ENCODE measurements at places on chromosomes 6 and 20.

DNA sequence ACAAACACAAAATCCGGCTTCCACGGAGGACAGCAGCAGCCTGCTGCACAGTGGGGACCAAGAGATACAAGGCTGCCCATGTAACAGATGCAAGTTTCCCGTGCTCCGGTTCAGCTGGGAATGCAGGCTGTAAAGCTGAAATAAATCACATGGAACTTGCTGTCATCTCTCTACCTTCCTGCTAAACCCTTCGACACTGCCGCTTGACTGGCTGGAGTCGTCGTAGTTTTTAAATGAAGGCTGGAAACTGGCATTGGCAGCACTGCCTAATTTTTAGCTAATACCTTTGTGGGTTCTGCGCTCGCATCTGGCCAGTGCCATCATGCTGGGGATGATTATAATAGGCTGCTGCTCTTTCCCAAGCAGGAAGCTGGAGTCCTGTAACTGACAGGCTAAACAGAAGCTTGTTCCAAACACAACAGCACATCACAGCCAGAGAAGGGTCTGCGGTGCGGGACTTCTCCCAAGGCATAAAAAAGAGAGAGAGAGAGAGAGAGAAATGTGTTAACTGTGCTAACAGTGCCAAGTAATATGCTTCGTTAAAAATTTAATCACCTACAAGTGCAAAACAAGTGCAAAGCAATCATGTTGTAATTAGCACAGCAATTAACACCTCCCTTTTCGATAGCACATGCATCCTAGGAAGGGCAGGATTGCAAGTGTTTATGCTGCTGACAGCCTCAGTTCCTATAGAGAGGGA is 146.1 kb downstream of the TFAP2A start:
- peak; percentile 1 for DNase-seq

DNA sequence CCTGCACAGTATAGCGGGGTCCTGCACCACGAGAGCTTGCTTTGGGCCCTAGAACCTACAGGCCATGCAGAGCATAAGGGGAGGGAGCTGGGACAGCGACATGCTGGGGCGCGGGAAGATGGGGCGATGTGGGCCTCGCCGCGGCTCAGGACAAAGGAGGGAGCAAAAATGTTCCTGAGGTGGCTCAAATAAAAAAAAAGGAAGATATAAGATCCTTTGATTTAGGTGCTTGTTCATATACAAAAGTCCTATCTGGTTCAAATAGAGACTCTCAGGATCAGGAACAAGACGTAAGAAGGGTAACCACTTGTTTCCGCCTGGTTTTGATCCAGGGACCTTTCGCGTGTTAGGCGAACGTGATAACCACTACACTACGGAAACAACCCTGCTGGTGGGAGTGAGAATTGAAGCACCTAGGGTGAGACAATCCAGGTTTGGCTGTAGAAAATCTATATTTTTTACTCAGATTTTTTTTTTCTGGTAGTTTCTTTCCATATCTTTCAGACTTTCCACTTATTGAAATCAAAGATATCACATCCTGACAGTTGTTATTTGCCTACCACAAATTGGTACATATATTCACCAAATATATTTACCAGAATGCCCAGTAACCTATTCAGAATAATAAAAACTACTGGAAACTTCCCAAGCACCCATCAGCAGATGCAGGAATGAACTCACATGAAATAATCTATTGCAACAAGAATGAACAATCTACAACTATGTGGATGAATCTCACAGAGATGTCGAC is 177.9 kb upstream of the ZNF184 start:
- DNase-seq, result peak; percentile 2

DNA sequence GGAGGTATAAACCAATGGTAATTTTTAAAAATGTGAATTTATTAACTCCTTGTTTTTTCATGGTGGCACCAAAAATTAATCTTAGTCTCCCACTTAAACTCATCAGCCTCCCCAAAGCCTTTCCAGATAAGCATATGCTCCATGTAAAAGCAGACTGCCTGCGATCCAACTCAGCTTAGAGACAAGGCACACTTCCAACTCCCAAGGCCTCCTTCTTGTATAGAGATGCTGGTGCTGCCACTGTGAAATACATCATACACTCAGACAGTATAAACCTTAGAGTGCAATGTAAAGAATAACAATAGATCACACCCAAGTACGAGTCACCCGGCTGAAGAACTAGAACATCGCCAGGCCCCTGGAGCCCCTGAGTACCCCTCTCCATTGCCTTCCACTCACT is 2.0 kb downstream of the ANKRD6 start:
- DNase-seq, result no peak

DNA sequence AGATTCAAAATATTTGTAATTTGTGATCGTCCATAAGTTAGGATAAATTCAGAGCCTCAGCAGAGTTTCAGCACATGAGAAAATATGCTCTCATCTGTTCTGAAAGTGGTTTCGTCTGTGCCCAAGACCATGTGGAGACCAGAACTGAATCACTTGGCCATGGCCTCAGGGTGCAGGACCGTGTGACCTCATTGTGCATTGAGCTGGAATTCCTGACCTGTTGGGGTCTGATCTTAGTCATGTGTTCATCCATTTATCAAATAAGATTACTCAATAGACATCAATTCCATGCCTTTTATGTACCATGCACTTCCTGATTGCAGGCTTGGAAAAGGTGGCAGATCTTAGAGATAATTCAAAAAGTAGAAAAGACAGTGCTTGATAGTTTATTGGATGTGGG is 680.5 kb downstream of the QKI start:
- no peak for DNase-seq

GRCh38 chr6:136886091-136886490 is 36.0 kb upstream of the SLC35D3 start:
- no peak for DNase-seq

- no peak for DNase-seq
Observed at GRCh38 chr20:61670274-61670673, 395.4 kb downstream of the TAF4 start.

GRCh38 chr6:134853111-134854055 is 96.5 kb downstream of the ALDH8A1 start:
- DNase-seq, result no peak

- no peak for DNase-seq
Observed at GRCh38 chr20:37081717-37082289, 14.0 kb downstream of the RBL1 start.

DNA sequence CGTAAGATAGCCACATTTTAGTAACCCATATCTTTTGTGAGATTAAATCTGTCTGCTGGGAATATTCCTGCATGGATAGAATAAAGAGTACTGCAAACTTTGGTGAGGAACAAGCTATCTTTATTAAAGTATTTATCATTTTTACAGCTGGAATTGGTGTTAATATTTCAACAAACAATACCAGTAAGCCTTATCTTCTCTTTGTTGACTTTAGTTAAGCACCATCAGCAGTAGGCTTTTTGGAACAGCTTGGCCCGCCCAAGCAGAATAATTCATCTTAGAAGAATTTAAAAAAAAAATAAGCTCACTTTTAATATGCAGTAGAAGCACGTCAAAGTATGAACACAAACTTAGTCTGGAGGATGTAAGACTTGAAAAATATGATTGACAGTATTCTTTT is 917.8 kb upstream of the ADGRB3 start:
- no peak for DNase-seq

DNA sequence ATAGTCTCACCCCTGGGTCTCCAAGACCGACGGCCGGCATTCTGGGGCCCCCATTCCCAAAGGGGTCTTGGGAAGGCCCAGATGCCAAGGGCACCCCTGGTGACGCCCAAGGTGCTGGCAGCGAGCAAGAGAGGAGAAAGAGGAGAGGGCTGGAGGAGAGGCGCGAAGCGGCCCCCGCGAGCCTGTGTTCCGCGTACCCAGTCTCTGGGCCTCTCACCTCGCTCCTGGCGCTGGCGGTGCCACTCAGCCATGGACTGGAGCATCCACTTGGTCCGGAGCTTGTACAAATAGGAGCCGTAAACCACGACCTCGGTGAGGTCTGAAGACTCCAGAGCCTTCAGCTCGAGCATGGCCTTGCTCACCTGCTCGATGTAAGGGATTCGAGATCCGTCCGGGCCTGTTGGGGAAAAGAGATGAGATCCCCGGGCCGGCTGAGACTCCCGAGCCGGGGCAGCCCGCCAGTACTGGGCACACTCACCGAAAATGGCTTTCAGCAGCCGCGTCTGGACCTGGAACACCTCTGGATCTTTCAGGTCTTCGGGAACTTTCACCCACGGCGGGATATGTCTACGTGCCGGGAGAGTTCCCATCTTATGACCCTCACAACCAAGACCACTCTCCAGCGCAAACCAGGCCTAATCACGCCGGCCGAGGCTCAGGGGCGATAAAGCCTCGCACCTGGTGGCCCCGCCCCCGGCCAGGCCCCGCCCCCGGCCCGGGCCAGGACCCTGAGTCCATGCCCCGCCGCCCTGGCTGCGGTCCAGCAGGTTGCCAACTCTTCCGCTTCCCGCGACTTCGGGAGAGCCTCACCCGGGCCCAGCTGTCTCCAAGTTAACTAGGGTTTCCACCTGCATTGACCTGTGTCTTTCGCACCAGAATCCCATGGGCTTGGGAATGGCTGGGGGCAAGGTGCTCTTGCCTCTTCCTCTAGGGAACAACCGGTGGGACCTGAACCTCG is at the start of gene DPPA5:
Gene DPPA5, minus strand, starts transcription at position 641 of the 958 bp plus-strand sequence. Its CDS starts 51 bp downstream, at position 590.
- no peak for DNase-seq

DNA sequence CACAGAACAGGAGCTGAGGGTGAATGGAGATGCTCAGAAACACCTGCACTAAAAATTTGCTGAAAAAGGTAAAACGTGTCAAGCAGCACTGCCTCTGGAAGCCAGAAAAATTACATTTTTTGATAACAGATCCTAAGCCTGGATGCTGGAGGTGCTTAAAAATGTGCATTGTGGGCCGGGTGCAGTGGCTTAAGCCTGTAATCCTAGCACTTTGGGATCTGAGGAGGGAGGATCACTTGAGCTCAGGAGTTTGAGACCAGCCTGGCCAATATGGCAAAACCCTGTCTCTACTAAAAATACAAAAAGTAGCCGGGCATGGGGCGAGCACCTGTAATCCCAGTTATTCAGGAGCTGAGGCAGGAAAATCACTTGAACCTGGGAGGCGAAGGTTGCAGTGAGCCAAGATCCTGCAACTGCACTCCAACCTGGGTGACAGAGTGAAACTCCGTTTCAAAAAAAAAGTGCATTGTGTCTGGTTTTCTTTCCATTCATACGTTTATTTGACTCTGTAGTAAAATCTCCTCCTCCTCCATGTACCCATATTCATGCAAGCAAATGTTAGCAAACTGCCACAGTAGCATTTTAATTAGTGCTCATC is 587 bp upstream of the BTN3A1 start:
- DNase-seq, result no peak

DNA sequence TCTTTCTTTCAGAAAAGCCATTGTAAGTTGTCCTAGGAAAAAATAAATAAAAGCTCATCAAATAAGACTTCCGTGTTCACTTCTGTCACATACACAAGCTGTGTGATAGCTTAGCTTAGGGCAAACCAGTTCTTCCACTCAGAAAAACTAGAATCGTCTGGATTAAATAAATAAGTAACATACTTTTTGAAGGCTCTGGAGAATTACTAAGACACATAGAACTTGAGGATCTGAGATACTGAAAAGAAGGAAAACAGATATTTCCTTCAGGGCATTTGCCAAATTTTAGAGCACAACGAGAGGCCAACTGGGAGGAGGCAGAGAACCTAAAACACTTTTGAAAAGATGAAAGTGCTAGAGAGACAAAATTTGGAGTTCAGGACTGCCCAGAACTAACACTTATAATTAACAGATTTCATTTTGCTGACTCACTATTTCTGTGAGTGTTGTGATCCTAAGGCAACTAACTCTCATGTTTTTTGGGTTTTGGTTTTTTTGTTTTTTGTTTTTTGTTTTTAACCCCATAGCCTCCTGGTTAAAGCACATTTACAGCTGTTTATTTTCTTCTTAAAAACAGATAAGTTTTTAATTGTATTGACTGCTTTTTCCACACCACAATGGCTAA is 38.7 kb upstream of the THEMIS start:
- no peak for DNase-seq

- DNase-seq, result peak; percentile 37
Observed at GRCh38 chr6:170034294-170034693, 256.6 kb downstream of the DLL1 start.

- DNase-seq, result no peak
Observed at GRCh38 chr6:158815379-158815724, 3.8 kb downstream of the EZR start.

- no peak for DNase-seq
Observed at GRCh38 chr6:149236589-149236988, 80.9 kb upstream of the TAB2 start.

GRCh38 chr6:5135788-5136376 is 50.7 kb downstream of the PPP1R3G start:
- no peak for DNase-seq

GRCh38 chr20:57437672-57438330 is 46.6 kb downstream of the RBM38 start:
- DNase-seq, result no peak

DNA sequence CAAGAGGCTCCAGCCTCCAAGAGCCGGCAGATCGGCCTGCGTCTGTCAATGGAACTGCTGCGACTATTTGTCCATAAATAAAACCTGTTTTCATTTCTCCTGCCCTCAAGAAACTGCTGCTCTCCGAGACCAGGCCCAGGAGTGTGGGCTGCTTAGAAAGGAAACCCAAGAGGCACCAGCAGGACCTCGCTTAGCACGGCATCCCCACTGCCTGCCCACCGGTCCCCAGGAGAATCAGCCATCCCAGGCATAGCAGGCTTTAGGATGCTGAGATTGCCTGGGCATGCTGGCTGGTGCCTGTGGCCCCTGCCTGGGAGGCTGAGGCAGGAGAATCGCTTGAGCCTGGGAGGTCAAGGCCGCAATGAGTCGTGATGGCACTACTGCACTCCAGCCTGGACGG is 17.6 kb downstream of the NTSR1 start:
- no peak for DNase-seq
